ENCODE measurements at places on chromosomes 11 and 22.

GRCh38 chr11:46902694-46903093 is 15.7 kb downstream of the LRP4 start:
- no peak for DNase-seq

GRCh38 chr22:21623648-21623970 is 6.2 kb downstream of the YDJC start:
- DNase-seq: no peak

DNA sequence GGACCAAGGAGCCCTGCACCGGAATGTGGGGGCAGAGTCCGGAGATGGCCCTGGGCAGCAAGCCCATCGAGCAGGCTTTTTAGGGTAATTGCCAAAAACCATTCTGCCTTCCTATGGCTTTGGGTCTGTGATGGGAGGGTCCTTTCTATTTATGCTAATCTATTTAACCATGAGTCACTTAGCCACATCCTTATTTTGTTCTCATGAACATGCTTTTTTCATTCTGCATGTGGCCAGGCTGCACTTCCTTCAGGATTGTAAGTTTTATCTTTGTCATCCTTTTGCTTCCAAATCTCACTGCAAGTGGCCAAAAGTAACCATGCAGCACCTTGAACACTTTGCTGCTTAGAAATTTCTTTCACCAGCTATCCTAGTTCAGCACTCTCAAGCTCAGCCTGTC is 88.3 kb downstream of the EFCAB6 start:
- DNase-seq: no peak

- DNase-seq: no peak
Observed at GRCh38 chr11:30230714-30231113, at the start of gene FSHB. Gene FSHB, plus strand, starts transcription at chr11:30231014. Its CDS starts 889 bp downstream, at chr11:30231903.

- no peak for DNase-seq
Observed at GRCh38 chr11:23620617-23621016, 760.3 kb upstream of the CCDC179 start.

GRCh38 chr11:128029219-128029722 is 558.1 kb downstream of the ETS1 start:
- DNase-seq: no peak

GRCh38 chr11:61021661-61022212 is 50.3 kb downstream of the CD6 start:
- no peak for DNase-seq

- DNase-seq: no peak
Observed at GRCh38 chr22:38832005-38832978, 11.5 kb downstream of the NPTXR start.

- no peak for DNase-seq
Observed at GRCh38 chr22:43182118-43182517, 4.8 kb downstream of the TTLL12 start.

DNA sequence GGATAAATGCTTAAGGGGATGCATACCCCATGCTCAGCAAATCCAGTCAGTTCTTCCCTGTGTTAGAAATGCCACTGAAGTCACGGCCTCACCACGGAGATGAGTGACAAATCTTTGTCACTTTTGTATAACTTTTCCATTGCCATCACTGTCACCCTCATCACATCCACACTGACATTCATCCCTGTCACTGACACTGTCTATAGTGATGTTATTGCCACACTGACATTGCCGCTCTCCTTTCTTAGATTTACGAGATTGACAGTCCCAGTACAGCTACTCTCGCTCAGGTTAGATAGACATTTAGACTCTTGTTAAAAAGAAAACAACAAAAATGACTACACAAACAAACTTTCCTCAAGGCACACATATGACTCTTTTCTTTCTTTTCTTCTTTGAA is 910.7 kb upstream of the CNTN5 start:
- DNase-seq: no peak

DNA sequence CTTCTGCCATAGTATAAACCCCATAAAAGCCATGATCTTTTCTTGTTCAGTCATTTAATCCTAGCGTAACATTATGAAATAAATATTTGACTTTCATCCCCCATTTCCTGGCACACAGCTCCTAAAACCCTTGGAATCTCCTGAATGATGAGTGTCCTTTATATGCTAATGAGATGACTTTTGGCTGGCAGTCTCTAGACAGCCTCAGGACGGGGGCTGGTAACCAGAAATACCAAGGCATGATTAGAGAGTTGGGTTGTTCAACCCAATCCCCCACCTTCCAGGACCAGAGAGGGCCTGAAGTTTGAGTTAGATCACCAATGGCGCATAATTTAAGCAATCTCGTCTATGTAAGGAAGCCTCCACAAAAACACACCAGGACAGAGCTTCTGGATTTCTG is 1246.1 kb upstream of the TENM4 start:
- no peak for DNase-seq

DNA sequence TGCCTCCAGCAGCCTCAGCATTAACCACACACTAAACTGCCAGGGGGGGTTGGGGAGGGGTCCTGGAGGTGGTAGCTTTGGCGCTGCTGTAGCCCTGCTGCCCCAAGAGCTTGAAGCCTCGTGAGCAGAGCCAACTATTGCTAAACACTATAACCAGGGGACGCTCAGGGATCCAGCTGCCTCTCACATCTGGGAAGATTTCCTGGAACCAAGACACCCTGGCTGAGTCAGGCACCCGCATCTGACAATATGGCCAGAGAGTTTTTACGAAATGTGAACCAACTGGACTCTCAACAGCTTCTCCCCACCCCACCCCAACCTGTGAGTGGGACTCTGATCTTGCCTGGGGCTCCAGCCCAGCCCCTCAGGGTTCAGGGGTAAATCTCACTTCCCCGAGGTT is 14.3 kb downstream of the C1QTNF6 start:
- DNase-seq: no peak

GRCh38 chr11:74030723-74031676 is 22.1 kb upstream of the UCP3 start:
- no peak for DNase-seq

GRCh38 chr11:12552692-12553091 is 121.5 kb upstream of the TEAD1 start:
- DNase-seq: no peak

DNA sequence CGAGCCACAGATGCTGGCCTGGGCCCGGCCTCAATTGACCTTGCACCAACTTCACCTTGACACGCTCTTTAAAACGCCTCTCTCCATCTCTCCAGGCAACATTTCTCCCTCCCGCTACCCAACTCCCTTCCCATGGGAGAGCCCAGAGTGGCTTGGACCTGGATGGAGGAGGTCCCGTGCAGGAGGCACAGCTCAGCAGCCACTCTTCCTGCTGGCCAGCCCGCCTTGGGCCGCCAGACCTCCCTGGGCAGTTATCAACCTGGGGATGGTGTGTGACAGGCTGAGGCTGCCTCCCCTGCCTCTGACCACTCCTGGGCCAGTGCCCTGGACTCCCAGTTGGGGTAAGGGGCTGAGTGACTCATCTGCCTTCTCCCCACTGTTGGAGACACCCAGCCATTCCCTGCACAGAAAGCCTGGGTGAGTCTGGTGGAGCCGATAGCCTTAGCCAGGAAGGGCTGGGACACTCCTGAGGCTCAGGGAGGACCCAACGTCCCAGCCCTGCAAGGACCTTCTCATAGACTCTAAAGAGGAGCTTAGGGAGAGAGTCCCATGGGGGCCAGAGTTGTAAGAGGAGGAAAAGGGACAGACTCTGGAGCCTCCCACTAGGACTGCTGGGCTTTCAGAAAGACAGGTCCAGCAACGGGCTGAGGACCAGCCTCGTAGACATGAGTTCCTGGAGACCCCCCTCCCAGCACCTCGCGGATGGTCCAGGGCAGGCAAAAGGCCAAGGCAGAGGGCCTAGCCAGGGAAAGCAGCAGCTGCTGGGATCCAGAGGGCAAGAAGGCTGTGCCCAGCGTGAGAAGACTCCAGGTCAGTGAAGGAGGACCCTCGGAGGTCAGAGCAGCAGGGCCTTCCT is 131.7 kb downstream of the CEP164 start:
- no peak for DNase-seq

DNA sequence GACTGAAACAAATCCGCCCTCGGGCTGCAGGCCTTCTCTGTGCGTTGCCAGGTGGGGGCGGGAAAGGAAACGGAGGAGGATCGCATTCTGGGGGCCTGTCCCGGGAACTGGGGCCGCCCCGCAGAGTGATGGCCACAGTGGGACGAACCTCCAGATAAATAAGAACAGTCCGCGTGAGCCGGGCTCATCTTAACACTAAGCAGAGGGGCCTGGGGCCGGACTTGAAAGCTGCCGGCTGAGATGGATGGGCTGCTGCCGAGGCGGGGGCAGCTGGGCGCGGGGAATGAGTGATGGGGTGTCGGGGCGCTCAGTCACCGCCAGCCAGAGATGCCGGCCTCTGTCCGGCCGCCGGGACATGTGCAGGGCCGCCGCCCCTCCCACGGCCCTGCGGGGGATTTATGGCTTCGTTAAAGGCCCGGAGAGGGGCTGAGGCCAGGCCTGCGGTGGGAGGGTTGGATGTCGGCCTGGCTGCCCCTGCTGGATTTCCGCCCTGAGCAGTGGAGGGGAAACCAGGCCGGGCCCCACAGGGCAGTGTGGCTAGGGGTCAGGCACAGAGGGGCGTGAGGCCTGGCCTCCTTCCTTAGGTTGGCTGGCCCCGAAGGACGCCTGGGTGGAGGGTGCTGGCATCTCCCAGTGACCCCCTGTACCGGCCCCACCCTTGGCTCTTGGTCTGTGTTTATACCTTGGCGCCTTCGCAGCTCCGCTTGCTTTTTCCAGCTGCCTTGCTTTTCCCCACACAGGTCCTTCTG is 45.3 kb upstream of the CD82 start:
- no peak for DNase-seq

DNA sequence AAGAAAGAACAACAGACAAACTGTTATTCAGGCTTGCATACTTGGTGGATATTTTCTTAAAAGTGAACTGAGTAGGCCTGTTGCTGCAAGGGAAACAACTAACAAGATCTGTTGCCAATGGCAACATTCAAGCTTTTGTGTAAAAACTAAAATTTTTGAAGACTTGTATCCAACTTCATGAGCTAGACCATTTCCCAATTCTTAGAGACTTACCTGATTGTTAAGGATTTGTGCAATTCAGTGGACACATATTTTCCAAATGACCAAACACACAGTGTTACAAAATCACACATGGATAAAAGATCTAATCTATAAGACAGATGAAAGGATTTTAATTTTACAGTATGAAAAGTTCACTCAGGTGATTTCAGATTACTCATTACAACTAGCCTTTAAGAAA is 564.1 kb downstream of the CNTN5 start:
- DNase-seq: no peak

GRCh38 chr22:36839356-36840073 is 21.3 kb upstream of the NCF4 start:
- DNase-seq: no peak

- DNase-seq: no peak
Observed at GRCh38 chr11:86632499-86633269, 39.7 kb downstream of the ME3 start.

GRCh38 chr22:41780746-41781505 is 19.6 kb upstream of the CCDC134 start:
- DNase-seq: no peak
